ENCODE measurements at places on chromosomes 7 and 10. TPM values are rescaled to one million over a fixed set of nuclear protein-coding genes. Genes with fewer than 3 reads are reported as not detected.

The NXPH1 gene
- not detected for total RNA-seq

The KCND2 gene
- total RNA-seq, result not detected

The PNLIP gene
- total RNA-seq, result not detected

The NAT16 gene
- not detected for total RNA-seq

The CD36 gene
- total RNA-seq, result 0.50 TPM

The MINDY4 gene
- total RNA-seq, result 6.8 TPM

The GFRA1 gene
- total RNA-seq, result not detected

The C10orf67 gene
- 0.16 TPM for total RNA-seq

The OR6V1 gene
- not detected for total RNA-seq

The TRPV5 gene
- not detected for total RNA-seq

The RNF32 gene
- total RNA-seq, result 0.96 TPM

The SPDYE2B gene
- total RNA-seq, result not detected

The MAT1A gene
- total RNA-seq, result not detected

GRCh38 chr10:42969147-42969546 lies 107.7 kb upstream of the RET start:
- no peak for DNase-seq

- DNase-seq, result no peak
Measured at GRCh38 chr10:78736926-78737630, 331.7 kb upstream of the ZMIZ1 start.

DNA sequence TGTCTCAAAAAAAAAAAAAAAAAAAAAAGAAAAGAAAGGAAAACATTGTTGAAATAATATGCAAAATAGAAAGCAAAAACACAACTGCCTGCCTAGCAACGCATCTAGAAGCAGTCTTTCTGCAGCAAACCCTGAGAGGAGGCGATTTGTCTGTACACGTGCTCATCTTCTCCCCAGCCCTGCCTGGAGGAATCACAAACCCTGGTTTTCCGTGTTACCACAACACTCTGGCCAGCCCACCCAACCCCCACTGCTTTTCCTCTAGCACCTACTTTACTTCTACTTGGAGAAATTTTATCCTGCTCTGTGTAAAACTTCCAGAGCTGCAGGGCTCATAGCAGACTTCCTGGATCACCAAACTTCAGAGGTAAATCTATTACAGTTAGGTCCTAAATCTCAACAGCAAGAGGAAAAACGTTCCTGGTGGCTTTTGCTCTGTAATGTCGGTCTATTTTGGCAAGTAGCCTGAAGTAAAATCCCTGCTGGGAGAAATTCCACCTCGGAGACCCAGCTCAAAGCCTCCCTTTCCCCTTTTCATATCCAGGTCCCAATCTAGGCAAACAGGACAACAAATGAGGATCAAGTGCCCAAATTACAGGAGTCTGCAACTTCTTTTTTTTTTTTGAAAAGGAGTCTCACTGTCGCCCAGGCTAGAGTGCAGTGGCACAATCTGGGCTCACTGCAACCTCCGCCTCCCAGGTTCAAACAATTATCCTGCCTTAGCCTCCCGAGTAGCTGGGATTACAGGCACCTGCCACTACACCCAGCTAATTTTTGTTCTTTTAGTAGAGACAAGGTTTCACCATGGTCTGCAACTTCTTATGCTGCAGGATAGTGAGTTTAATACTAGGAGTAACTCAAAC lies 91.6 kb downstream of the DNMBP start:
- DNase-seq, result peak; percentile 58

GRCh38 chr10:46091828-46092523 lies 45.9 kb upstream of the MSMB start:
- DNase-seq, result no peak

DNA sequence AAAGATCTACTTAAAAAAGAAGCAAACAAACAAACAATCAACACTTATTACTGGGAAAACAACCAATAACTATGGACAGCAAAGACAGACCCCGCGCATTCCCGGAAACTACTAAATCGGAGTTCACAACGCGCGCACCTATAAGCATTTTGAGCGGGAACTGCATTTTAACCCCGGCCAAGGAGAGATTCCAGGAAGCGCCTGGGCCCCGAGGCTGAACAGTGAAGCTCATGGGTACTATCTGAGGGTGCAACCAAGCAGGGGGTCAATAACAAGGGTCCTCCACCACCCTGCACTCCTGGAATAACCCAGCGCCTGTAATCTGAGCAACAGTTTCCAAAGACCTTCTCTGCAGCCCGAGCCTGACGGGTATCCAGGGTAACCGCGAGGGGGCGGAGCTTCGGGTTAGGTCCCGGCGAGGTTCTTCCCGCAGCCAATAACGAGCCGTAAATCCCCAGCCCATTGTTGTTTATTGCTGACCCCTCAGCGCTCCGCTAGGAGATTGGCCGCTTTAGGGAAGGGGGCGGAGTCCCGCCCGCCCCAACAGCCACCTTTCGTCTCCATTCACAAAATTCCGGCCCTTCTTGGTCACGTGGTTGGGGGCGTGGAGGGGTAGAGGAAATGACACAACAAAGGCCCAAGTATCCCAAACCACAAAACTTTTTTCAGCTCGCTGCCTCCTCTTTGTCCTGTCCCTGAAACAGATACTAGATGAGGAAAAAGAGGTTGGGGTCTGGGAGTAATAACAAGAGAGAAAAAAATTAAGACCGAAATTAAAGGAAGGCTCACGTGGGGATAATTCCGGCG lies 1.7 kb upstream of the ETV1 start:
- peak; percentile 98 for DNase-seq

DNA sequence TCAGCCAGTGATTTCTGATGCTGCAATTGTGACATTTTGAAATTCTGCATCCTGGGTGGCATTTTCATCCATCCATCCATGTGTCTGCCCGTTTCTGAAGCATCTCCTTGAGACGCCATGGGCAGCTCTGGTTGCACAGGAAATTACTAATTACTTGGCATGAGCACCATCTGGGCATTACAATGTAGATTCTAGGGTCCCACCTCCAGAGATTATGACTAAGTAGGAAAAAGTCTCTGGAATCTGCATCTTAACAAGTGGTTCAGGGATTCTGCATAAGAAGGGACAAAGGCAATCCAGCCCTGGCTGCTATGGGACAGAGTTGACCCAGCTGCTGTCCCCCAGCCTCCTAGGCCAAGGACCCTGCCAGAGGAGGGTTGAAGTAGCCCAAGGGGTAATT lies 65.3 kb downstream of the CUZD1 start:
- peak; percentile 40 for DNase-seq

DNA sequence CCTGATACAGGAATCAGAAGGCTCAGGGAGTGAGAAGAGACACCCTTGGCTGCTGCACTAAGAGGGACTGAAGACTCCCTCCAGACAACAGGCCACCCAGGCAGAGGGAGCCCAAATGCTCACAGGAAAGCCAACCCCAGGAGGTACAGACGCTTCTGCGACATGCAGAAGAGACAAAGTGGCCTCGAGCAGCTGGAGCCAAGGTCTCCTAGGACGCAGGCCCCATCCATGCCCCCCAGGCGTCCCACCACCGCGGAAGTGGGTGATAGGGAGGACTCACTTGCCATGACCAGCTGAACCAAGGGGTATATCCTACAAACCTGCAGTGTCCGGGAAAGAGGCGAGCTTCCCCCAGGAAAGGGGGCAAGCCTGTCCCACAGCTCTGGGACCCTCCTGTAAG lies 56.9 kb downstream of the CTBP2 start:
- no peak for DNase-seq

DNA sequence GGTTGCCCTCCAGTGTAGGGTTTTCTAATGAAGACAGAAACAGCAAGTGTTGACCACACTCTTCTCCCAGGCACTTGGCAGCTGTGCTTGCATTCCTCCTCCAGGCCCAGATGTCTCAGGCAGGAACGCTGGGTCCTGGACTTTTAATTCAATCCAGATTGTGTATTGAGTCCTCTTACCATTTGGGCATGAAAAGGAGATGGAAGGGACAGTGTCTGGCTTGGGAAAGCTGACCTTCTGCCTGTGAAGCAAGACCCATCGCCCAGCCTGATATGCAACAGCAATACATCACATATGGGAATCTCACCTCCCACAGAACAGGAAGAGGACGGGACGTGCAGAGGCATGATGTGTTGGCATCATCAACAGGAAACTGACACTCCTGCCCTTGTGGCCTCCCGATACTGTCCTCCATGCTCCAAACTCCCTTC lies 174.4 kb upstream of the LYZL2 start:
- peak; percentile 72 for DNase-seq

GRCh38 chr10:96705134-96705533 lies 15.2 kb downstream of the PIK3AP1 start:
- no peak for DNase-seq

- peak; percentile 34 for DNase-seq
Measured at GRCh38 chr10:24488631-24489030, 235.1 kb downstream of the ARHGAP21 start.

DNA sequence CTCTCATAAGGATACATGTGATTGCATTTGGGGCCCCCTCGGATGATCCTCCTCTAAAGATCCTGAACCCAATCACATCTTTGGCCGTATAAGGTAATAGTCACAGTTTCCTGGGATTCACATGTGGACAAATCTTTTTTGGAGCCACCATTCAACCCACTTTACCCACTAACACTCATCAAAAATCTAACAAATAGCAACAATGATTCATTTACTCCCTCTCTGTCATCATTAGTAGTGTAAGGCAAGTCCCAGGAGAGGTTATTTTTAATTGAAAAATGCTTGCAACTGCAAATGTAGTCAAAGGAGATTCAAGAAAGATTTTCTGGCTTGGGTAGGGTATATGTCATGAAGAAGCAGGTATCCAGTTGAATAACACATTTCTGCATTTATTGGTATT lies 9.9 kb upstream of the SMKR1 start:
- no peak for DNase-seq

GRCh38 chr10:22321924-22322640 lies 1.2 kb downstream of the BMI1 start:
- peak; percentile 23 for DNase-seq

DNA sequence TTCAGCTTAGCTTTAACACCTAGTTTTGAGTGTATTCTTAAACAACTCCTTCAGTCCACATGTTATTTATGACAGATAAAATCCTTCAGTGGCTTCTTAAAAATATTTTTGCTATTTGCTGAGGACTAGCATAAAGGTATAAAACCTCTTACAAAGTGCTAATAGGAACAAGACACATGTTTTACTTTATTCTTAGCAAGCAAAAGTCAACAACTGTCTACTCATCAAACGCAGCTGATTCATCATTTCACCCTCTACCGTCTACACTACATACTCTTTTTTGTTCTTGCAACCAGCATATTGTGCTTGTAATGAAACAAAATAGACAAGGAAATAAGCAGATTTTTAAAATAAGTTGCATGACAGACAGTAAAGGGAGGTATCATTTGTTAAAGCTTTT lies 319.7 kb downstream of the SNX13 start:
- DNase-seq, result no peak

DNA sequence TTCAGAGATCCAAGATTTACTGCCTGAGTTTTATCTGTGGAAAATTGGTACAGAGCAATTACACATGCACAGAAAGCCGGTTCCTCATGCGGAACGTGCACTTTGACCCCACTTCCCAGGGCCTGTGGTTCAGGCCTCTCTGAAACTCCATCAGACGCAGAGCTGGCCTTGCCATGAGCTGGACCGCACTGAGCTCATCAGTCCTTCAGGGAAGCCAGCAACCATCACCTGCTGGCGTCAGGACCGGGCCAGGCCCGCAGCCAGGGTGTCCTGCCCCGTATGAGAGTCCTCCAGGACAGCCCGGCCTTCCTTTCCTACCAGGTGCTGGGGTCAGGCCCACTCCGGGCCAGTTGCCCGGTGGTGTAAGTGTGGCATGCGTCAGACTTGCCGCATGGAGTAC lies 446.5 kb upstream of the FOXK1 start:
- no peak for DNase-seq

DNA sequence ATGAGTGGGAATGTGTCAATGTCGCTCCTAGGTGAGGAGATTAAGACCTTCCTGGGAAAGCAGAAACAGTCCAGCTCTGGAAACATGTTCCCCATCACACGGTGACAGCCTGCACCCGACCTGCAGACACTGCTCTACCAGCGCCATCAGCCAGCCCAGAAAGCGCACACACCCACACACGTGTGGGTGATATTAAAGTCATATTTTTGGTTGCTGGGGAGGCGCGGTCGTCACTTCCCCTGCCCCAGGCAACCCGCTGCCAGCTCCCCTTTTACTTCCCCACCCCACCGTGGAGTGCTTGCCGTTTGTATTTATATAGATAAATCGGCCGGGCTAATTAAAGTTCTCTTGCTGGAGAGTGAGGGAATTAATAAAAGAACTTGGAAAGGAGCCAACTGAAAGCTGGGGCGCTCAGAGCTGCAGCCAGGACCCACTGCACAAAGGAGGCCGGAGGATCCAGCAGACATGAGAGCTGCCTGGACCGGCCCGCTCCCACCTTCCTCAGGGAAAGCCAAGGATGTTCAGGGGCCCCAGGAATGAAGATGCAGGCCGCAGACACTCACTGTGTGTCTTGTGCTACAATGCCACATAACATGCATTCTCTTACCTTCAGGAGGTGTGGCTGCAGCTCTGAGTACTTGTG lies 145.2 kb upstream of the UNC5B start:
- no peak for DNase-seq

GRCh38 chr7:69814421-69814962 lies 216.2 kb downstream of the AUTS2 start:
- no peak for DNase-seq

GRCh38 chr7:137890449-137890921 lies 43.7 kb upstream of the DGKI start:
- DNase-seq, result no peak

GRCh38 chr10:58651040-58651439 lies 138.4 kb downstream of the BICC1 start:
- no peak for DNase-seq

- no peak for DNase-seq
Measured at GRCh38 chr10:32244421-32245207, 102.3 kb downstream of the EPC1 start.

DNA sequence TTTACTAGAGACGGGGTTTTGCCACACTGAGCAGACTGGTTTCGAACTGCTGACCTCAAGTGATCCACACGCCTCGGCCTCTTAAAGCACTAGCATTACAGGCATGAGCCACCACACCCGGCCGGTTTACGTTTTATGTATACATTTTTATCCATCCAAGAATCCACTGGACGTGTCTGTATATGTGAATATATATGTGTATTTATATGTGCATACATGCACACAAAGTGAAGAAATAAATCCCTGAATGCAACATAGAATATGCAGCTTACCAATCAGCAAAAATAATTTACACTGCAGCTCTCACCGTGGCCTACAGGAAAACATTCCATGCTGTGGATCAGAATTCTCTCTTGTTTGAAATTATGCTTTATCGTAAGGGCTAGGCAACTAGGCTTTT lies 23.3 kb downstream of the DCLRE1C start:
- DNase-seq, result no peak
